ENCODE measurements at places on chromosomes 13 and 19. TPM values are rescaled to one million over a fixed set of nuclear protein-coding genes. Genes with fewer than 3 reads are reported as not detected.
A peak's percentile ranks its signal among the peaks of the same experiment; 100 is the strongest.

The NKG7 gene
- polyA plus RNA-seq = 12.7 TPM

The ELANE gene
- polyA plus RNA-seq = 2.0 TPM

The FCER2 gene
- polyA plus RNA-seq = 1.2 TPM

The VSTM2B gene
- not detected for polyA plus RNA-seq

The CRTC1 gene
- polyA plus RNA-seq = 5.8 TPM

The DPP9 gene
- polyA plus RNA-seq = 45.5 TPM

The KLF1 gene
- 0.61 TPM for polyA plus RNA-seq

The GRK1 gene
- not detected for polyA plus RNA-seq

- H3K36me3 ChIP-seq = no peaks in the 10 kb centered on the region
- no peak for DNase-seq
- H3K4me1 ChIP-seq = peaks cover 6% of the 10 kb centered on the region
- peak overlapping the region; percentile 98 for H3K4me3 ChIP-seq
- no peaks in the 10 kb centered on the region for H3K27me3 ChIP-seq
Measured at GRCh38 chr13:48302871-48303358, 636 bp upstream of the RB1 start.

GRCh38 chr13:112034846-112035245, 32.1 kb upstream of the SOX1 start:
- H3K27ac ChIP-seq = no peak overlapping the region
- no peaks in the 10 kb centered on the region for H3K36me3 ChIP-seq
- H3K27me3 ChIP-seq = peaks cover 14% of the 10 kb centered on the region
- DNase-seq = no peak

GRCh38 chr19:2477732-2478191, 1.8 kb downstream of the GADD45B start:
- DNase-seq = no peak
- H3K27ac ChIP-seq = peak overlapping the region; percentile 85
- H3K27me3 ChIP-seq = peaks cover 6% of the 10 kb centered on the region
- H3K4me3 ChIP-seq = peak overlapping the region; percentile 84

DNA sequence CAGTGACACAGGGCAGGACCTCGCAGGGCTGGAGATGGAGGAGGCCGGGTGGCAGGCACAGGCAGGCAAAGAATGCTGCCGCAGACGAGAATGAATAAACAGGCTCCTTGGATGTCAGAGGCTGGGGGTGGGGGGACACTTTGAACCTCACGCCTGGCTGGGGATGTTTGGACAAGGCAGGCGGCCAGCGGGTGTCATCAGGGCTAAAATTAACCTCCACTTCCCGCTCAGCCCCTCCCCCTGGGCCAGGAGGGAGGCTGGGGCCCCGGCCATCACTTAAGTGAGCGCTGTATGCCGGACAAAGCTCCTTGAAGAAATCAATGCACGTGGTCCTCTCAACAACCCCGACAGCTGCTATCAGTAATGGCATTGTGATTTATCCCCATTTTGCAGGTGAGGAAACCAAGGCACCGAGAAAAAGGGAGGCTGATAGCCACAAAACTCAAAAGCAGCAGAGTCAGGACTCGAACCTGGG, 10.3 kb upstream of the FUT5 start:
- no peaks in the 10 kb centered on the region for H3K36me3 ChIP-seq
- H3K4me3 ChIP-seq = no peak overlapping the region
- H3K27me3 ChIP-seq = peaks cover 5% of the 10 kb centered on the region
- no peak overlapping the region for H3K27ac ChIP-seq
- H3K4me1 ChIP-seq = peaks cover 5% of the 10 kb centered on the region

DNA sequence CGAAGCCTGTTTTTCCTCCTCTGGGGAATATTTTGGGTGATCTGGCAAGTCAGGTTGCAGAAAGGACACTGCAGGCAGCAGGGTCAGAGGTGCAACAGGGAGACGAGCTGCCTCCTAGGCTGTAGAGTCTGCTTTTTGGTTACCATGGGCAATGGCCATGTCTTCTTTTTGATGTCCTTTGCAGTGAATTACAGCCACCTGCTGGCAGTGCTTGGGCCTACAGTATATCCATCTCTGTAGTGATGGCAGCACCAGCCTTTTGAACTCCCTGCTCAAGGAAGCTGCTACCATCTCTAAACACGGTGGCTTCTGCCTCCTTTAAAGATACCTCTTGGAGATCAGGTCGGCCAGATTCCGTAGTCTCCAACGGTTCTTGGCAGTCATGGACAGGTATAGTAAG, 73.9 kb downstream of the WTIP start:
- H3K4me3 ChIP-seq = no peak overlapping the region
- no peaks in the 10 kb centered on the region for H3K27me3 ChIP-seq
- H3K4me1 ChIP-seq = no peaks in the 10 kb centered on the region
- H3K27ac ChIP-seq = no peak overlapping the region
- H3K36me3 ChIP-seq = no peaks in the 10 kb centered on the region

GRCh38 chr19:48249502-48250014, 6.2 kb downstream of the CARD8 start:
- peak overlapping the region; percentile 34 for H3K4me3 ChIP-seq
- H3K27ac ChIP-seq = peak overlapping the region; percentile 97
- no peaks in the 10 kb centered on the region for H3K27me3 ChIP-seq
- H3K36me3 ChIP-seq = peaks cover 16% of the 10 kb centered on the region
- peaks cover 7% of the 10 kb centered on the region for H3K4me1 ChIP-seq

DNA sequence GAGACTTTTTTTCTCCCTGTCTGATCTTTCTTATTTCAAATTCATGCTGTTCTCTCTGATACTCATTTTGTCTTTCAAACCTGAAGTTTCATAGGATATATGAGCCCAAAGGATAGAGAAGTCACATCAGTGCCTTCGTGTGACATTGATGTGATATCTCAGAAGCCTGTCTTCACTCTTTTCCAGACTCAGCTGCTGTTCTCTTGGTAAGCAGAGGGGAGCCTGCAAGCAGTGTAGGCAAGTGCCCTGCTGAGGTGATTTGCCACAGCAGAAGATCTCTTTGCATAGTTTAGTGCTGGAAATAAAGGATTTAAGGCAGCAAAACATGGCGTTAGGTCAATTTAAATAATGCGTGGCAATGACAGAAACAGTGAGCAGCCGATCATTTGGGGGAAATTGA, 346.7 kb downstream of the ITGBL1 start:
- no peak overlapping the region for H3K27ac ChIP-seq
- no peaks in the 10 kb centered on the region for H3K27me3 ChIP-seq
- DNase-seq = no peak
- H3K4me1 ChIP-seq = no peaks in the 10 kb centered on the region

DNA sequence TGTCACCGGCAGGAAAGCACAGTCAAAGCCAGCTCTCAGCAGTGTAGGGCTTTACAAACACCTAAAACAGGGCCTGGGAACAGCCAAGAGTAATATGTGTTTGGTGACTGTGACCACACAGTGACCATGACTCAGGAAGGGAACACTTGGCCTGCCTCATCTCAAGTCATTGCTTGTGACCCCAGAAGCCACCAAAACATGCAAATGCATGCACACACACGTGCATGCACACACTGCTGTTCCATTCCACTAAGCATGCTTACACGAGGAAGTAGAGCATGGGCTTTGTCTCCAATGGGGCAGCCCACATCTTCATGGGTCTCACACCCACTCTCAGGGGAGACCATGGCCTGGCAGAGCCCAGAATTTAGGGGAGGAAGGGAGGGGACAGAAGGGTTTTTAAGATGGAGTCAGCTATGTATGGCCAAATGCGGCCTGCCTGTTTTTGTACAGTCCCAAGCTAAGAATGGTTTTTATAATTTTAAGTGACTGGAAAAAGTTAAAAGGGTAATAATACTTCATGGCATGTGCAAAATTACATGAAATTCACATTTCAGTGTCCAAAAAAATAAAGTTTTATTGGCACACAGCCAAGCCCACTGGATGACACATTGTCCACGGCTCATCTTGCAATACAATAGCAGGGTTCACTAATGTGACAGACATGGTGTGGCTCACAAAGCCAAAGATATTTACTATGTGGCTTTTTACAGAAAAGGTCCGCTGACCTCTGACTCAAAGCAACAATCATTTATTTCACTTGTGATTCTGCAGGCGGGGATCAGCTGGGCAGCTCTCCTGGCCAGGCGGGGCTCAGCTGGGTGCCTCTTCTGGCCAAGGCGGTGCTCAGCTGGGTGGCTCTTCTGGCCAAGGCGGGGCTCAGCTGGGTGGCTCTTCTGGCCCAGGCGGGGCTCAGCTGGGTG, 17.3 kb downstream of the ZFR2 start:
- no peak overlapping the region for H3K27ac ChIP-seq
- no peaks in the 10 kb centered on the region for H3K4me1 ChIP-seq
- H3K36me3 ChIP-seq = no peaks in the 10 kb centered on the region
- H3K4me3 ChIP-seq = no peak overlapping the region

DNA sequence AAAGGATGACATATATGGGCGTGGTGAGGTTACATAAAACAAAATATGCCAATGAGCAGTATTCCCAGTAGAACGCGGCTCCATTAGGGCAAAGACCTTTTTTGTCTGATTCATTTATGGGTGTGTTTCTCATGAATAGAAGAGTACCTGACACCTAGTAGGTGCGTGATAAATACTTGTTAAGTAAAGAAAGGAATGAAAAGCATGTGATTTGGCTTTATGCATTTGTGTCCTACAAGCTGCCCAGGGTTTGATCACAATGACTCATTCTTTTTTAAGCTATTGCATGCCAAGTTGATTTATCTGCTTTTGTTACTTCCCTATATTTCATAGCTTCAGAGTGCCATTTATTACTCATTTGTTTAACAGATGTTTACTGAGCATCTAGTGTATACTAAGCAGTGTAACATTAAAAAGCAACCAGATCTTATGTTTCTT, 19.1 kb upstream of the KCTD4 start:
- H3K36me3 ChIP-seq = no peaks in the 10 kb centered on the region
- no peaks in the 10 kb centered on the region for H3K4me1 ChIP-seq
- H3K27ac ChIP-seq = no peak overlapping the region
- no peak overlapping the region for H3K4me3 ChIP-seq
- no peaks in the 10 kb centered on the region for H3K27me3 ChIP-seq

DNA sequence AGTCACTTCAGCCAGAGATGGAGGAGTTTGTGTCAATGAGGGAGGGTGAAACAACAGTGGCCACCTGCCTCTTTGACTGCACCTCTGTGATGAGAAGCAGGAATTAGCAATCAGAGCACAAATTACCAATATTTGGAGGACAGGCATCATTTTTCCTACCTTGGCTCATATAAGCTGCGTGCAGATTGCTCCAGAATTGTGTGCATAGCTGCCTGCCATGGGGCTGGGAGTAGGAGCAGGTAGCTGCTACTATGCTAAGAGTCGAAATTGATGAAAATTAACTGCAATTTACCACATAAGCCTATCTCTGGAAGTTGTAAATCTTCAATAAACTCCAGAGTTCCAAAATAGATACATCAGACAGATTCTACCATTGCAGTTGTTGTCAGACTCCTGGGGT, 167.5 kb upstream of the HTR2A start:
- no peak overlapping the region for H3K4me3 ChIP-seq
- no peaks in the 10 kb centered on the region for H3K36me3 ChIP-seq
- no peak overlapping the region for H3K27ac ChIP-seq
- no peaks in the 10 kb centered on the region for H3K27me3 ChIP-seq
- H3K4me1 ChIP-seq = no peaks in the 10 kb centered on the region

GRCh38 chr13:108325863-108326262, 56.3 kb downstream of the TNFSF13B start:
- no peaks in the 10 kb centered on the region for H3K36me3 ChIP-seq
- H3K27ac ChIP-seq = no peak overlapping the region
- no peak overlapping the region for H3K4me3 ChIP-seq
- peaks cover 4% of the 10 kb centered on the region for H3K27me3 ChIP-seq
- H3K4me1 ChIP-seq = no peaks in the 10 kb centered on the region

Data from lung (tissue), 17 donors.